ENCODE measurements at places on chromosomes 4 and X.

- H3K36me3 ChIP-seq = peaks cover 3% of the 10 kb centered on the region
- H3K27me3 ChIP-seq = no peaks in the 10 kb centered on the region
- H3K27ac ChIP-seq = no peak overlapping the region
These were observed 1.9 kb downstream of the UBE2K start for GRCh38 chr4:39699687-39700409.

DNA sequence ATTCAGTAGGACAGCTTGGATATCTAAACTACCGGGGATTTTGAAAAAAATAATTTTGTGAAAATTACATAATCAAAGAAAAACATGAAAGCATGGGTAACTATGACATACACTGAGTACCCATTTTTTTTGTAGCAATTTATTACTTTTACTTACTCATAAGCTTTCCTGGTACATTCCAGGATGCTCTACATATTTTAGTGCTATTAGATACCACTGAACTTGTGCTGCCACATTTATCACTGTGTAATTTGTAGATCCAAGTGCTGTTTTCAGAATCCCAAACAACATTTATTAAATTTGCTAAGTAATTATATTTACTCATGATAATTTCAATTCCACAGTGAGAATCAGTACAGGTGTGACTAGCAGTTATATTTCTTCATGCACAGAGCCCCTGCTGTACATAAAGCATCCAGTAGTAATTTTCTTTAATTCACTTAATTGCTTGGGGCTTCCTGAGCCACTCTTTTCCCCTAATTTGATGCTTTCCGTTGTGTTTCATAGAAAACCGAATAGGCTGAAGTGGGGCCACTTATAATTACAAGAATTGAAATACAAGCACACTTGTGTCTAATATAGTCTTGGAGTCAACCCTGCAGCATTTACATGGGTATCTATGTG is 2254.4 kb downstream of the ARAP2 start:
- H3K27me3 ChIP-seq = no peaks in the 10 kb centered on the region
- no peak overlapping the region for H3K27ac ChIP-seq
- H3K4me1 ChIP-seq = no peaks in the 10 kb centered on the region
- no peak for DNase-seq

- H3K36me3 ChIP-seq = no peaks in the 10 kb centered on the region
- H3K27me3 ChIP-seq = no peaks in the 10 kb centered on the region
- no peak for DNase-seq
- H3K27ac ChIP-seq = no peak overlapping the region
These were observed 5.0 kb upstream of the DDX60L start for GRCh38 chr4:168485156-168485910.

GRCh38 chr4:25425361-25425760 is 48.3 kb downstream of the ANAPC4 start:
- no peak overlapping the region for H3K27ac ChIP-seq
- H3K27me3 ChIP-seq = no peaks in the 10 kb centered on the region
- no peaks in the 10 kb centered on the region for H3K36me3 ChIP-seq
- DNase-seq = no peak
- H3K4me3 ChIP-seq = no peak overlapping the region
- H3K4me1 ChIP-seq = no peaks in the 10 kb centered on the region

Measured in kidney (tissue), 22 donors.